Tibial nerve (tissue), 4 donors: ENCODE measurements at places on chromosomes 11 and 22.

GRCh38 chr22:45889539-45890350, 87.2 kb downstream of the WNT7B start:
- no peak for DNase-seq
- no peak overlapping the region for H3K4me3 ChIP-seq
- no peaks in the 10 kb centered on the region for H3K36me3 ChIP-seq
- no peaks in the 10 kb centered on the region for H3K27me3 ChIP-seq
- H3K4me1 ChIP-seq, result no peaks in the 10 kb centered on the region
- no peak overlapping the region for H3K27ac ChIP-seq

GRCh38 chr22:43100225-43100624, 10.3 kb upstream of the BIK start:
- no peaks in the 10 kb centered on the region for H3K27me3 ChIP-seq
- no peak overlapping the region for H3K4me3 ChIP-seq
- no peaks in the 10 kb centered on the region for H3K36me3 ChIP-seq

DNA sequence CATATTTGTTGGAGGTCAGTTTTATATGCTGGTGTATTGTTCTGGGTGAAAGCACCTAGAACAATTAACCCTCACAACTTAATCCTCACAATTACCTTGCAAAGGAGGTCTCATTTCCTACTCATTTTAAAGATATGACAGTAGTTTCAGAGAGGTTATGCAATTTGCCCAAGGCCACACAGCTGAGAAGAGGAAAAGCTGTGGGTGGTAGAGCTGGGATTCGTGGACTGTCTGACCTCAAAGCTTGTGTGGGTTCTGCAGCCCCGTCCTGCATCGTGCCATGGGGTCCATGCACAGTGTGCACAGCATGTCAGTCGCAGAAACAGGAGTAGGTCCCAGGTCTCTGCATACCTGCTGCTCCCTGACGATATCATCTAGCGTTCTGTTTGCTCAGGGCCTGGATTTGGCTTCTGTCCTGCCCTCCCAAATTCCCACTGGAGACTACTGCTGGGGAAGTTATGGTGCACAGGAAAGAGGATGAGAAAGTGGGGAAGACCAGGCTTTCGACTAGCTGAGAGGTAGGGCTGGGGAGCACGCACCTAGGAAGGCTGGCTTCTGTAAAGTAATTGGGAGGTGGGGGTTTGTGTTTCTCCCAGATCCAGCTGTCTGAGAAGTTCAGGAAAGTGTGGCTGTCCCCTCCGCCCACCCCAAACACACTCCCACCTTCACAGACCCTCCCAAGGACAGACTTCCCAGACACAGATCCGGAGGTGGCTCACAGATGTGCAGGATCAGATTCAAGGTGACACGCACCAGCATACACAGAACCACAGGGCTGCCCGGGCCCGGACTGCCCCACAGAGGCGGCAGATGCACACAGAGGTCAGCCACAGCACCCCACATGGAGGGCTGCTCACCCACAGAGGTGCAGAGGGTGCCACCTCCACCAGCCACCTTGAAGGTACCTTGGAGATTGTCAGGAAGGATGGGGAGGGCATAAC, 2.0 kb downstream of the BACE1 start:
- H3K27me3 ChIP-seq, result no peaks in the 10 kb centered on the region
- H3K27ac ChIP-seq, result no peak overlapping the region
- H3K4me1 ChIP-seq, result peaks cover 21% of the 10 kb centered on the region
- no peaks in the 10 kb centered on the region for H3K36me3 ChIP-seq
- no peak overlapping the region for H3K4me3 ChIP-seq
- DNase-seq, result no peak

- no peak overlapping the region for H3K27ac ChIP-seq
- H3K36me3 ChIP-seq, result no peaks in the 10 kb centered on the region
- DNase-seq, result no peak
- H3K4me3 ChIP-seq, result no peak overlapping the region
- H3K27me3 ChIP-seq, result peaks cover 2% of the 10 kb centered on the region
These were observed 15.6 kb downstream of the OVCH2 start for GRCh38 chr11:7690648-7691047.

- no peak overlapping the region for H3K27ac ChIP-seq
- no peak for DNase-seq
- H3K4me1 ChIP-seq, result no peaks in the 10 kb centered on the region
- no peak overlapping the region for H3K4me3 ChIP-seq
These were observed 46.6 kb upstream of the CHRM4 start for GRCh38 chr11:46438211-46438610.

GRCh38 chr11:30258679-30259078, 27.9 kb downstream of the FSHB start:
- no peaks in the 10 kb centered on the region for H3K27me3 ChIP-seq
- no peaks in the 10 kb centered on the region for H3K4me1 ChIP-seq
- no peak overlapping the region for H3K4me3 ChIP-seq
- H3K27ac ChIP-seq, result no peak overlapping the region
- DNase-seq, result no peak
- H3K36me3 ChIP-seq, result no peaks in the 10 kb centered on the region
